ENCODE measurements at places on chromosomes 2 and 18.

DNA sequence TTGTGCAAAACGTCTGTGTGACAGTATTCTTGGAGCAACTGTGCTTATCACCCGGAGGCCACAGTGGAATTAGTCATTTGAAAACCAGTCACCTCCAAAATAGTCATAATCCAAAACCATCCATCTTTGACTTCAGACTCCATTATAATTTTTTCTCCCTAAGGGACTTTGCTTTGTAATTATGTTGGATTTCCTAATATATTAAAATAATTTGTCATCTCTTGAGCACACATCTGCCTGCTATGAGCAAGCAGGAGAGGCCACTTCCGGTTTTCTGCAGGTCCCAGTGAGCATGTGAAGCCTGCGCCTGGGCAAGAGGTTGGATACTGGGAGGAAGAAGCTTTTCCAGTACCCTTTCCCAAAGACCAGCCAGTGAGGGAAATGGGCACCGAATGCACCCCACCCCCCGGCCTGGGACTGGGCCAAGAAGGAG is 57.7 kb downstream of the ODC1 start:
- no peaks in the 10 kb centered on the region for H3K27me3 ChIP-seq
- no peak overlapping the region for H3K4me3 ChIP-seq
- H3K36me3 ChIP-seq: no peaks in the 10 kb centered on the region

DNA sequence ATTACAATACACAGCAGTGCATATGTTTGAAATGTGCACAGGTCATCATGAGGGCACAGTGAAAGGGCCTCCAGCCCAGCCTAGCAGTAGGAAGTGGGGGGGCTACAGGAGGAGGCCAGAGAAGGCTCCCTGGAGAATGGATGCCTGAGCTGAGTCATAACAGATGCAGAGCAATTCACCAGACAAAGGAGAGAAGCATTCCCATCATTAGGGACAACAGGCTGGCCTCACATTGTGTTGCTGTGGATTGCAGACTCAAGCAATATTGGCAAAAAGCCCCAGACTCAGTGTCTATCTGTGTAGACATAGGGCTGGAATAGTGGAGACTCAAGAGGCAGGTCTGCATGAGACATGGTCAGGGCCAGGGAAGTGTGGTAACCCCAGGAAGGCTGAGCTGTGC is 329.9 kb downstream of the DLGAP1 start:
- no peak overlapping the region for H3K4me3 ChIP-seq
- H3K27ac ChIP-seq: no peak overlapping the region
- no peaks in the 10 kb centered on the region for H3K36me3 ChIP-seq

DNA sequence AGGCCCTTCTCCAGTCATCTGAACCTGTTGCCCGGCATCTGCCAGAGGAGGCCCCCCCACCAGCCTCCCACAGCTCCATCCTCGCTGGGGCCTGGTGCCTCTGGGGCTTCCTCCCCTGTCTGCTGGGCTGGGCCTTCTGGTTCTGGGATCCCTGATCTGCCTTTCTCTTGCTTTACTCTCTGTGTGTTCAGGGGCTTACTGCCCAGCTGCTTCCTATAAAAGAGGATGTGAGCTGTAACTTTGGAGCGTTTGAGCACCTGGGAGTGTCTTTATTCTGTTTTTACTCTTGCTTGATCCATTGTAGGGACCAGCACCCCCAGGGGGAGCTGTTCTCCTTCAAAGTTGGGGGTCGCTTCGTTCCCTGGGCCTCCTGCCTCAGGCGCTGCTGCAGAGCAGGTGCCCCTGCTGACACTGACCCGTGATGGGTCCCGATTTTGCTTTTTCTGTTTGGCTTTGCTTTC is 23.1 kb upstream of the FAHD2A start:
- no peak for DNase-seq
- no peaks in the 10 kb centered on the region for H3K4me1 ChIP-seq
- H3K4me3 ChIP-seq: no peak overlapping the region
- H3K27ac ChIP-seq: no peak overlapping the region
- no peaks in the 10 kb centered on the region for H3K36me3 ChIP-seq

DNA sequence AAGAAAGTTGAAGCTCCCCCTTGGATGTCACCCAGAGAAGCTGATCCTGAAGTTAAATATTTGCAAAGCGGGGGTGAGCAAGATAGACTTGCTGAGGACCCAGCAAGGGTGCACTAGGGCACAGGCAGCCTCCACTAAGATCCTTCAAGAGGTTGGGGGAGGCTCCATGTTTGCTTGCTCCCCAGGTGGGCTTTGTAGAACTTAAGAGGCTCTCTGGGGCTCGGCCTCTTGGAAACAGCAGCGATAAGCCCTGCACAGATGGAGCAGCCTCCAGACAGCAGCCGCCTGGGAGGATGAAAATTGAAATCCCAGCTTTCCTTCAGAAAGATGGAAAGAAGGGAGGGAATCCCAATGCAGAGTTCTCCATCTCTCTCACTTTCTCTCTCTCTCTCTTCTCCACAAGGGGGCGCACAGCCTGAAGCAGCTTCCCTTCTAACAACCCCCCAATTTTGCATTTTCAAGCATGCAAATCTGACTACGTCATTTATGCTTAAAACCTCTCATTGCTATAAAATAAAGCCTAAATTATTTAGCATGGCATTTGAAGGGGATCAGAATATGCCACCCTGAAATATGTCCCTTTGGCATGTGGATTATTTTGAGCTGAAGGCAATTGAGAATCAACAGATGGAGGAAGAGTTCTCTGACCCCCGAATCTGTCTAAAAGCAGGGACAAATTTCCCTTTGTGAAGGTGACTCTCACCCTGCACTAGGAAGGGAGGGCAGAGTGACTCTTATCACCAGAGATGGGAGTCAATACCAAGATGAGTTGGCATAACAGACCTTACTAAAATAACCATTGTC is 185.7 kb upstream of the KLHL29 start:
- no peak overlapping the region for H3K27ac ChIP-seq
- H3K4me3 ChIP-seq: no peak overlapping the region
- no peaks in the 10 kb centered on the region for H3K36me3 ChIP-seq
- DNase-seq: no peak
- peaks cover 5% of the 10 kb centered on the region for H3K27me3 ChIP-seq

- no peak overlapping the region for H3K27ac ChIP-seq
- no peak overlapping the region for H3K4me3 ChIP-seq
- no peaks in the 10 kb centered on the region for H3K36me3 ChIP-seq
Measured at GRCh38 chr2:8592736-8593135, 89.1 kb upstream of the ID2 start.

DNA sequence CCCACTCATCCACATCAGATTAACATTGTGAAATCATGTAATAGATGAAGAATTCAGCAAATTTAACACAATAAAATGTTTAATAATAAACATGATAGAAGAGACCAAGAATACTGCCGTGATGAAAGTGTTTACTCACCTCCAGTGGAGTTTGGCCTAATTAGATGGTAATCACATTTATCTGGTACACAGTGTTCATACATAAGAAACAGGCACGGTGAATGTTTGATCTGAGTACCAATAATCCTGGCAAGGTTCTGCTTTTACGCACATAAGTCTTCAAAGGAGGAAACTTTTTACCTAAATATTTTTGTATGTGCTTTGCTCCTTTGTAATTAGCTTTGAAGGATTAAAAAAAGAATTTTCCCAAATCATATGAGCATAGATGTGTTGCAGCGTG is 122.5 kb downstream of the IRS1 start:
- H3K27me3 ChIP-seq: peaks cover 29% of the 10 kb centered on the region
- no peak overlapping the region for H3K4me3 ChIP-seq
- peaks cover 5% of the 10 kb centered on the region for H3K4me1 ChIP-seq
- H3K27ac ChIP-seq: no peak overlapping the region
- H3K36me3 ChIP-seq: no peaks in the 10 kb centered on the region
- no peak for DNase-seq

DNA sequence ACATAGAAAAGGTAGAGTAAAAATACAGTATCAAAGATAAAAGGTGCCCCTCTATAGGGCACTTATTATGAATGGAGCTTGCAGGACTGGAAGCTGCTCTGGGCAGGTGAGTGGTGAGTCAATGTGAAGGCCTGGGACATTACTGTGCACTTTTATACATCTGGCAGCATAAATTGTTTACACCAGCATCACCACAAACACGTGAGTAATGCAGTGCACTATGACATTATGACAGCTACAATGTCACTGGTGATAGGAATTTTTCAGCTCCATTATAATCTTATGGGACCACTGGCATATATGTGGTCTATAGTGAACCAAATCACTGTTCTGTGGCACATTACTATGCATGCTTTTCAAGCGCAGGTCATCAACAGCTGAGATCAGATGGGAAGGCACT is 48.1 kb downstream of the TPGS2 start:
- no peak overlapping the region for H3K27ac ChIP-seq
- DNase-seq: no peak
- H3K4me3 ChIP-seq: no peak overlapping the region
- H3K36me3 ChIP-seq: peaks cover 2% of the 10 kb centered on the region
- H3K27me3 ChIP-seq: no peaks in the 10 kb centered on the region
- H3K4me1 ChIP-seq: no peaks in the 10 kb centered on the region

GRCh38 chr2:41137031-41137430 is 685.1 kb upstream of the SLC8A1 start:
- H3K36me3 ChIP-seq: no peaks in the 10 kb centered on the region
- no peak overlapping the region for H3K4me3 ChIP-seq
- no peaks in the 10 kb centered on the region for H3K27me3 ChIP-seq
- no peaks in the 10 kb centered on the region for H3K4me1 ChIP-seq
- DNase-seq: no peak
- no peak overlapping the region for H3K27ac ChIP-seq

GRCh38 chr18:12028040-12028628 is 46.8 kb downstream of the IMPA2 start:
- no peak overlapping the region for H3K4me3 ChIP-seq
- no peak for DNase-seq
- H3K36me3 ChIP-seq: no peaks in the 10 kb centered on the region
- H3K27ac ChIP-seq: no peak overlapping the region
- no peaks in the 10 kb centered on the region for H3K27me3 ChIP-seq
- H3K4me1 ChIP-seq: peaks cover 3% of the 10 kb centered on the region

GRCh38 chr2:61145990-61146389 is 16.0 kb upstream of the C2orf74 start:
- peak overlapping the region; percentile 36 for H3K27ac ChIP-seq
- no peaks in the 10 kb centered on the region for H3K27me3 ChIP-seq
- H3K4me1 ChIP-seq: peaks cover 10% of the 10 kb centered on the region
- H3K36me3 ChIP-seq: peaks cover 33% of the 10 kb centered on the region
- DNase-seq: no peak

- no peak for DNase-seq
- H3K4me1 ChIP-seq: no peaks in the 10 kb centered on the region
- no peaks in the 10 kb centered on the region for H3K27me3 ChIP-seq
Measured at GRCh38 chr2:240156435-240157146, 16.1 kb upstream of the OTOS start.

- H3K27me3 ChIP-seq: no peaks in the 10 kb centered on the region
- no peaks in the 10 kb centered on the region for H3K36me3 ChIP-seq
- H3K4me1 ChIP-seq: no peaks in the 10 kb centered on the region
- H3K4me3 ChIP-seq: no peak overlapping the region
- DNase-seq: no peak
Measured at GRCh38 chr2:53129851-53130250, 637.8 kb upstream of the CHAC2 start.

- H3K27ac ChIP-seq: no peak overlapping the region
- no peaks in the 10 kb centered on the region for H3K4me1 ChIP-seq
- no peaks in the 10 kb centered on the region for H3K36me3 ChIP-seq
- no peak for DNase-seq
- no peak overlapping the region for H3K4me3 ChIP-seq
- no peaks in the 10 kb centered on the region for H3K27me3 ChIP-seq
Measured at GRCh38 chr18:76142611-76143010, 352.4 kb downstream of the ZNF516 start.

- H3K4me3 ChIP-seq: no peak overlapping the region
- no peaks in the 10 kb centered on the region for H3K36me3 ChIP-seq
- no peak for DNase-seq
- peaks cover 5% of the 10 kb centered on the region for H3K27me3 ChIP-seq
Measured at GRCh38 chr2:75456111-75456510, 104.6 kb downstream of the EVA1A start.

GRCh38 chr18:51039138-51040112 is 9.4 kb downstream of the SMAD4 start:
- peaks cover 16% of the 10 kb centered on the region for H3K36me3 ChIP-seq
- H3K4me3 ChIP-seq: no peak overlapping the region

All from activated CD8-positive, alpha-beta memory T cell treated with anti-CD3 and anti-CD28 coated beads, Interleukin-2, amount 10 ng/mL, durations not matched to agents 7 days and 5 days (primary cell).